ENCODE measurements at places on chromosomes 4 and X. TPM values are rescaled to one million over a fixed set of nuclear protein-coding genes. Genes with fewer than 3 reads are reported as not detected.

DNA sequence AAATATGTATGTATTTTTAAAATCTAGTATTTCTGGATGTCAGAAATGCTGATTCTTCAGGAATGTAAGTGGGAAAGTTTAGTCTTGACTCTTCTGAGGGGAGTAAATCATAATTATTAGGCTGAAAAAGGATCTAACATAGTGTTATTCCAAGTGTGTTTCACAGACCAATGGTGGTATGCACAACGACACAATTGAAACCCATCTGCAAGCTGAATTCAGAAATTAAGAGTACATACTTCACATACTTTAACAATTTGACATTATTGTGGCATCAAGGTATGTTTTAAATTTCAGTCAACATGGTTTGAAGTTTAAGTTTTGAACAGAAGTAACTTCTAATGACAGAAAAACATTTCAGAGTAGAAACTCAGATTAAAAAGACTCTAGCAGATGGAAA, 236.7 kb downstream of the SLC7A11 start:
- no peak for DNase-seq

DNA sequence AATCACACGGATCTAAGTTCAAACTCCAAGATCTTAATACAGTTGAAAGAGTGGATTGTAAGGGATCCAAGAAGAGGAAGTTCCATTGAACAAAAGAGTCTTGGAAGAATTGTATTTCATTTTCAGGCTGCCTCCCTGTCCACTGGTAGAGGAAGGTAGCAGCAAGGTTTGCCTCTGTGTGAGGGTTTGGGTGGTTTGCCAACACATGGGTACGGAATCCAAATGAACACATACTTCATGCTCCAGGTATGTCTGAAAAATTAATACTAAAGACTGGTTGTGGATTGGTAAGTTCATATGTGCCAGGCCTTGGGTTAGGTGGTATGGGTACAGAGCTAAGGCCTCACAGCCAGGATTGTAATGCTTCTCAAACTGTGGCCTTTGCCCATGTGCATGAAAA, 523.6 kb upstream of the BOD1L1 start:
- DNase-seq, result no peak

- DNase-seq, result no peak
Observed at GRCh38 chr4:154989511-154989910, 208.4 kb downstream of the RBM46 start.

DNA sequence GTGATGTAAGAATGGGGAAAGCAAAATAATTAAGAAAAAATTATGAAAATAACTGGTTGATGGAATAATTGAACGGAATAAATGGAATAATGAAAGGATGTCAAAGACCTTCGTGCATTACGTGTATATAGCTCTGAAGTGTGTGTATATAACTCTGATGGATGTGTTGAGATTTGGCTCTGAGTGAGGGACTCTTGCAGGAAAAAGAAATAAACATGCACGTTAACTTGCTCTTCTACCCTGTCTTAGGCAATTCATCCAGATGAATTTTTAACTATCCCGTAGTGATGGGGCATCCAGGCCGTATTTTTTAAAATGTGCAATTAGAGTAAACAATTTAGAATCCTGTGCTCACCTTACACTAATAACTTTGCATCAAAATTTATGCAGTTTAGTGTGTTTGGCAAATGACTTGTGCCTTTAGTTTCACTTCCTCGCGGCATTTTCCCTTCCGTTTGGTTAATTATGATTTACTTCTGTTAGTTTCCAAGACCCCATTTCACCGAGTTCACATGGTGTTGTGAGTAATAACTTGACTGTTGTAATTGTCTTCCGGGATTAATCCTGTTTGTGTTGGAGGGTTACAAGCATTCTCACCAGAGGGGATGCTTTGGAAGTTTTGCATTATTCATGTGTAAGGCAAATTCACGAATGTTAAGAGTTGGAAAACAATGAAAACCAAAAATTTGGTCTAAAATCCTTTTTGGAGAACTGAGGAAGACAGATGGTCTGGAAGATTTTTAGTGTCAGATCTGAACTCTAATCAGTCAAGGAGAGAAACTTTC, 256.5 kb upstream of the FAT1 start:
- DNase-seq, result no peak

GRCh38 chrX:45758738-45759397, 558.2 kb upstream of the DIPK2B start:
- DNase-seq, result no peak

DNA sequence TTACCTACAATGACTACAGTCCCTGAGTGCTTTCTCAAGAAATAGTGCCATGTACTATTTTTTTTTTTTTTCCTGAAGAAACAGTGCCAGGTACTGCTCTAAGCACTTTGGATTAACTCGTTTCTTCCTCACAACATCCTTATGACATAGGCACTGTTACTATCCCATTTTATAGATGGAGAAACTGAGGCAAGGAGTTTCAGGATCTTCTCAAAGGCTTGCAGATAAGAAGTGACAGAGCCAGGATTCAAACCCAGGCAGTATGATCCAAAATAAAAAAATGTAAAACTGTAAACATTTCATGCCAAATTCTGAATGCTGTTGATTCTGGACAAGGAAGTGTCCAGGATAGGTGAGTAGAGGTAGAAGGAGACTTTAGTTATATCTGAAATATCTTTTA, 1.1 kb downstream of the FANCB start:
- no peak for DNase-seq

DNA sequence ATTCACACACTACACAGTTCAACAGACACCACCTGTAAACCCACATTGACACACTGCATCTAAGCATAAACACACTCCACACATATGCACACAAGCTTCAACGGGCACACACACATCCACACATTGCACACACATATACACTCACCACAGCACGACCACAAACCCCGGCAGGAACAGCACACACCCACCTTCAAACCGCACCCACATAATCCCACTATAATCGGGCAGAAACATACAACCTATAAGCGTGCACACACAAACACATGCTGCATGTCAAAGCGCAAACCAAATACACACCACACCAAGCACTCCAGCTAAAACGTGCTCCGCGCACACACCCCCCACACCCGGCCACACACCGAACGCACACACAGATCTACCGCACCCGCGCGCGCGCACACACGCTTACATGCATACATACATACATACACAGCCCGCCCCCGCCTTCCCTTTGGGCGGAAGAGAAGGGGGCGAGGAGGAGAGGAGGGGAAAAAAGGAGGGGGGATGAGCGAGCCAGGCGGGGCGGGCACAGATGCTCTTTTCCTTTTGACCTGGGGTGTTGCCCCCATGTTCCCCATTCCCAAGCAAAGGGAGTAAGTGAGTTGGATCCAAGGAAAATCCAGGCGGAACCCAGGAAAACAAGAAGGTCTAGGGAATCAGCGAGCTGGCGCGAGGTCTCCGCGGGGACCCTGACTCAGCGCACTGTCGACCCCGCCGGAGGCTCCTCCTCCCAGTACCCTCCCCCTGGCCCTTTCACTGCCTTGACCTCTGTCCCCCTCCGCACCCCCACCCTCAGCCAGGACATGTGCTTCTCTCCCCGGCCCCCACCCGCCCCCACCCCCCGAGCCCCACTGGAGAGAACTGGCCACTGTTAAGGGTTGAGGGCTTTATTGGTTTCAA, 9.9 kb downstream of the ARHGAP36 start:
- DNase-seq, result no peak

- DNase-seq, result peak; percentile 30
Observed at GRCh38 chrX:135185795-135186443, 14.7 kb upstream of the CT55 start.

GRCh38 chr4:184408021-184408683, 66.2 kb downstream of the IRF2 start:
- DNase-seq, result peak; percentile 21

DNA sequence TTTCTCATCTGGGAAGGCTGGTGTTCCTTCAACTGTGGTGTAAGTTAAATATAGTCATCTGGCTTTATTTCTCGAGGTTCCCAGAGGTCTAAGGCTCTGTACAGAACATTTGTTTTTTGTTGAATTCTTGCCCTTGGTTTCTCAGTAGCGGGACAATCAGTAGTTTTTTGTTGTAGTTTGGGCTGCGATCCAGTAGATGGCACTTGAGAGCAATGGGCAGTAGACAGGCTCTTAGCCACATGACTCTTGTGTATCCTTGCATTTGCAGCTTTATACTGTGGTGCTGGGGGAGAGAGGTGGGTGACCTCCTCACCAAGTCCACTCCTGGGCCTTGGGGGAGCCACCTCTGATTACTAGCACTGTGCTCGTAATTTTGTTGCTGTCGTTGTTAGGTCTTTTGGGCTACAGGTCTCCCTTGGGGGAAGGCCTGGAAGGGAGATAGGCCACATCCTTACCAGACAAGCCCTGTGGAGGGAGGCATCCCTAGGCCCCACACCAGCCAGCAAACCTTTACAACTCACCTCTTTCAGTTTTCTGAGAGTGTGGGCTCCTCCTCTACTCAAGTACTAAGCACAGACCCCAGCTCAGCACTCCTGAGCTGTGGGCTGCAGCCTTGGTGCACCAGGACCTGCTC, 8.1 kb downstream of the ETDB start:
- peak; percentile 39 for DNase-seq

DNA sequence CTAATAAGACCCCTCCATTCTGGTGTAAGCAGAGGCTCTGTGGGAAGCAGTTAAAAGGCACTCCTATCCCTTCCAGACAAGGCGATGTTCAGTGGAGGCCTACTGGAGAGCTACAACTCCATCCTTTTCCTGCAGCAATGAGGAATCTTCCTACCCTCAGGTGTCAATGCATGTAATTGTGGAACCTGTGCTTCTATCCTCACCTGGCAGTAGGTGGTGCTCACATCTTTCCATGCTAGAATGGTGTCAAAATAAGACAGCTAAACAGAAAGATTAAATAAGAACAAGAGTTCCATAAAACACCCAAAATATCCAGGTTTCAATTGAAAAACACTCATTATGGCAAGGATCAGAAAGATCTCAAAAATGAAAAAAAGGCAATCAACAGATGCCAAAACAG, 224.6 kb downstream of the IL15 start:
- no peak for DNase-seq

- no peak for DNase-seq
Observed at GRCh38 chrX:88982933-88983332, 235.9 kb downstream of the CPXCR1 start.

- no peak for DNase-seq
Observed at GRCh38 chr4:155975511-155975910, 21.8 kb upstream of the CTSO start.

DNA sequence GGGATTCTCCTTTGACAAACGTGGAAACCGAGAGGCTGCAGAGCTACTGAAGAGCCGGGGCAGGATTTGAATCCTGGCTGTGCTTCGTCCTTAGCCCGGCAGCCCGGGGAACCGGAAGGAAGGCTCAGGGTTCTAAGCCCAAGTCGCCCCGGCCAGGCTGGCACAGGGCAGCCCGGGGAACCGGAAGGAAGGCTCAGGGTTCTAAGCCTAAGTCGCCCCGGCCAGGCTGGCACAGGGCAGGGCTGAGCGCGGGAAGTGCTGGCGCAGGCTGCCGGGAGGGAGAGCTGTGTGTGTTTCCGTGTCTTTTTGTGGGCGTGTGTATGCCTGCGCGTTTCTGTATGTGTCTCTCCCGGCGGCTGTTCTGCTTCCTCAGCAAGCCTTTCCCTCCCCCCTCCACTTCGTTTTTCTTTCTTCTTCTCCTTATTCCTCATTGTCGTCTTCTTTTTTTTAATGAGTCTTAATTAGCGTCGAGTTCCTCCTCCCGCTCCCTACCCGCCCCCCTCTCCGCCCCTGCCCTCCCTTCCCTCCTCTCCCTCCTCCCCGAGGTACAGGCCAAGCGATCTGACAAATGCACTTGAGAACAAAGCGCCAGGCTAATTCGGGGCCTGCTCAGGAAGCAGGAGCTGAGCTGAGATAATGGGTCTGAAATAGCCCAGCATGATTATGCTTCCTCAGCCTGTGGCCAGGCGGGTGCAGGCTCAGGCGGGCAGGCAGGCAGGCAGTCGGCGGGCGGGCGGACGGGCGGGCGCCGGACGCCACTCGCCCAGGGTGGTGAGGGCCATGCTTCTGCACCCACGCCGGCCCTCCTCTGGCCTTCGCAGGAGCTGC, 65.9 kb downstream of the EFNB1 start:
- peak; percentile 88 for DNase-seq

- peak; percentile 67 for DNase-seq
Observed at GRCh38 chr4:52588097-52588496, 71.0 kb downstream of the USP46 start.

DNA sequence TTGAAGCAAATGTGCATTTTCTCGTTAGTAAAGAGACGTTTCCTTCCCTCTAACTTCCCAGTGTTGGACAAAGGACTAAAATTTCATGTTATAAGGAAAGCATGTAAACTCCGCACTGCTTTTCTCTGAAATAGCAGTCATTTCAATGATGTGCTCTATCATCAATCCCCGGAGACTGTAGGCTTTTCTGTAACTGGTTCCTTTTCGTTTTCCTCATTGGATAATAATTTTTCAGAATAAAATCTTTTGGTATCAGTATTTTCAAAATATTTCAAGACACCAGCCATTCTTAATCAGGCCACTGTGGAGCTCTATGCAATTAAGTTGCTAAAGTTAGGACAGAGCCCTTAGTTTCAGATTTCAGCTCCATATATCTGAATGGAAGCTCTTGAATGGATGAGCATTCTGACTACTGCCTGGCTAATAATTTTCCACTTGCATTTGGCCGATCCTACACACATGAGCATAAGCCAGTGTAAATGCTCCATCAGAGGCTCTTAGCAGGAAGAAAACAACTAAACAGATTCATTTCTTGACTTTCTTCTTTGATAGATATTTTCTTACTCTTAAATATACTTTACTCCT, 157.7 kb downstream of the CHIC2 start:
- no peak for DNase-seq

- DNase-seq, result no peak
Observed at GRCh38 chr4:107423677-107424405, 296.2 kb downstream of the PAPSS1 start.

- DNase-seq, result peak; percentile 22
Observed at GRCh38 chrX:101347859-101348451, 587 bp downstream of the TIMM8A start.

DNA sequence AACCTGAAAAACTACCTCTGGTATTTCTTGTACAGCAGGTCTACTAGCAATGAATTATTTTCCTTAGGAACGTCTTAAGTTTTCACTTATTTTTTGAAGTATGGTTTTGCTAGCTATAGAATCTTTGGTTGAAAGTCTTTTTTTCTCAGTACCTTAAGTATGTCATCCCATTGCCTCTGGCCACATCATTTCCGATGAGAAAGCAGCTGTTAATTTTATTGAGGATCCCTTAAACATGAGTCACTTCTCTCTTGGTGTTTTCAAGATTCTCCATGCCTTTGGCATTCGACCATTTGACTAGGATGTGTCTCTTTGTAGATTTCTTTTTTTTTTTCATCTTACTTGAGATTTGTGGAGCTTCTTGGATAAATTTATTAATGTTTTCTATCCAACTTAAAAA, 803.8 kb upstream of the AMOT start:
- DNase-seq, result no peak

PDCL2 gene
- polyA plus RNA-seq, result not detected

HTT gene
- polyA plus RNA-seq, result 15.7 TPM

STK26 gene
- 0.87 TPM for polyA plus RNA-seq

NHS gene
- 0.08 TPM for polyA plus RNA-seq

CTAG1B gene
- not detected for polyA plus RNA-seq

VCX gene
- not detected for polyA plus RNA-seq

BST1 gene
- 14.0 TPM for polyA plus RNA-seq

AMOT gene
- 0.68 TPM for polyA plus RNA-seq

NLGN3 gene
- polyA plus RNA-seq, result 0.37 TPM

SUPT20HL1 gene
- not detected for polyA plus RNA-seq

LRCH2 gene
- 0.94 TPM for polyA plus RNA-seq

FGF16 gene
- 3.1 TPM for polyA plus RNA-seq
